ENCODE measurements at places on chromosomes 2 and 18.

DNA sequence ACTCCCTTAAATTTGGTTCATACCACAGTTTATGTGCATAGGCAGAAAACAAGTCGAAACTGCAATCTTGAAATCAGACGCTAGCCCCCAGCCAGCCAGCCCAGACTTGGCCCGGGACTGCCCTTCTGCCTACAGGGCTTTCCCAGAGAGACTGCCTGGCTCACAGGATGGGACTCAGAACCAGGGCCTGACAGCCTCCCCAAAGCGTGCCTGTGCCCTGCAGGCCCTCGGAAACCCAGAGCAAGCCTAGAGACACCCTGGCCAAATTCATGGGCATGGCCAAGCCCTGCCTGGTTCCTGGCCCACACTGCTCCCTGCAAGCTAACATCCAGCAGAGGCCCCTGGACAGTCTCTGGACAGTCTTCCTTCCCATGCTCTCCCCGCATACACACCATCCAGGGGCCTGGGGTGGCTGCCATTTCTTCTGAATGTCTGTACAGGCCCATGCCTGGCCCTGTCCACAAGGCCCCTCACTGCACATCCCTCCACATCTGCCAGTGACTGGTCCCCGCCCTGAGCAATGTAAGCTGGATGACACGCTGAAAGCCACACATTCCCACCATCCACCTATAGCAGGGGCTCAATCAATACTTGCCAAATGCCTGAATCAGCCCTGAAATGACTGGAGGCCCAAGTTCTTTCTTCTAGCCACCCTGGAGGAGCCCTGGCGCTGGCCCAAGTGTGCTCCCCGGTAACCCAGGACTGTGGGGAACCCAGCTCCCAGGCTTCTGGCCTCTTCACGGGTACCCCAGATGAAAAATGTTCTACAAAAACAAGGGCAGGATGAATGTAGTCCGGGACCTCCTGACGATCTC lies 73.1 kb downstream of the HDAC4 start:
- no peak for DNase-seq

GRCh38 chr2:186485576-186485870 lies 537 bp upstream of the ZC3H15 start:
- DNase-seq, result no peak

DNA sequence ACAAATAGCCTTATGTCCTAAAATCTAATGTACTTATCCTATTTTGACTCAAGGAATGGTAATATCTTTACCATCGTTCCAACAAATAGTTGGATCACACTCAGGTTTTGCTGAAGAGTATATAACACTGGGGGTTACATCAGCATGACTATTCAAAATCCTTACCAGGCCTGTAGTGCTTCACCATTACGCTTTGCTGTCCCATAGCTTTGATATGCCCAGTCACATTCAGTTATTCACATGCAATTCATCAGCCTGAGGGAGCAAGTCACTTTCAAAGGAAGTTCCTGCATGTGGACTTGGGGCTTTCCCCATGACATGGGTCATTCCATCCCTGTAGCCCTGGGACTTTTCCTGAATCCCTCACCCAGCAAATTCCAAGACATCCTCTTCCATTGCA lies 39.6 kb downstream of the FTCDNL1 start:
- DNase-seq, result no peak

- DNase-seq, result no peak
Measured at GRCh38 chr2:163565192-163565591, 170.6 kb downstream of the FIGN start.

- no peak for DNase-seq
Measured at GRCh38 chr2:48406116-48406515, 123.8 kb upstream of the STON1 start.

Data from T-cell (primary cell).